ENCODE measurements at places on chromosomes 1 and 21.

DNA sequence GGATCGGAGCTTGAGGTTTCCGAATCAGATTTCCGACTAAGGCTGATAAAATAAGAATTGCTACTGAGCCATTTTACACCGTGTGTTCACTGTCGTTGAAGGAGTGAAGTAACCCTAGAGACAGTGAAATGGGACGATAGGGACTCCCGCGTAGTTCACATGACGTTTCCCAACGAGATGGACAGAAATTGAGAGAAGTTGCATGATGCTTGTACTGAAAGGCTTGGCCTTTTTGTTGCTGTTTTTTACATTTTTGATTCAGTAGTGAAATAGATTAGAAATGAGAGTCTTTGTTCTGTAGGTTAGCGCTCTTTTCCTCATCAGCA, 1.2 kb downstream of the KHDRBS1 start:
- no peak for DNase-seq

DNA sequence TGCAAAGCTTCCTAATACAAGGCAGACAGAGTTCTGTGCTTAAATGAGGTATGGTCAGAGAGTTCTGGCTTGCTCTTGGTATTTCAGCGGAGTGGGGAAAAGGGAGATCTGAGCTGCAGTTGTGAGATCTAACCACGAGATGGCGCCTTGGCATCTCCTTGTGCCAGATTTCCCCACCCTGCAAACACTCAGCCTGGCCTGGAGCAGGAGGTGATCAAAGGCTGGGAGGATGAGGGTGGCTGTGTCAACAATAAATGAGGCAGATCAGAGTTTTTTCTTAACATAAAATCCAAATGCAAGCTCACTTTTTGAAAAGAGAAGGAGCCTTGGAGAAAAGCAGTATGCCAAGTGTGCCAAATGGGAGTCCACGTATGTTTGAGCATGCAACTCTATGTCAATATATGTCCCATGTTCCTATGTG, 4.1 kb upstream of the TFAP2E start:
- peak; percentile 84 for DNase-seq

- DNase-seq: no peak
These were observed 55.6 kb upstream of the ACTRT2 start for GRCh38 chr1:2965676-2966075.

DNA sequence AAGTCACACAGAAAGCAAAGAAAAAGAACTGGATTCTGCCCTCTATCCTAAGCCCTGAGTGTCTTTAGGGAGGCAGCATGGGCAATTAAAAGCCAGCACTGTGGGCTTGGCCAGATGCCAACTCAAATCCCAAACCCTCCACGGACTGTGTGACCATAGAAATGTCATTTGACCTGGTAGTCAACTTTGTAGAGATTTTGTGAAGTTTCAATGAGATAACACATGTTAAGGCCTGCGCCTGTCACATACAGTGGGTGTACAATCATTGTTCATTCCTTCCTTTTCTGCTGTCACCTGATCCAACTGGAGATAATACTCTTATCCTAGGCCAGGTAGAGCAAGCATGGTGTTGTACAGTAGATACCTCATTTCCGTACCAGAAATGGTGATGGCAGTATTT, 54.2 kb downstream of the TMEM53 start:
- DNase-seq: no peak

- DNase-seq: no peak
These were observed 99.7 kb upstream of the KRTAP19-8 start for GRCh38 chr21:31137960-31138359.

DNA sequence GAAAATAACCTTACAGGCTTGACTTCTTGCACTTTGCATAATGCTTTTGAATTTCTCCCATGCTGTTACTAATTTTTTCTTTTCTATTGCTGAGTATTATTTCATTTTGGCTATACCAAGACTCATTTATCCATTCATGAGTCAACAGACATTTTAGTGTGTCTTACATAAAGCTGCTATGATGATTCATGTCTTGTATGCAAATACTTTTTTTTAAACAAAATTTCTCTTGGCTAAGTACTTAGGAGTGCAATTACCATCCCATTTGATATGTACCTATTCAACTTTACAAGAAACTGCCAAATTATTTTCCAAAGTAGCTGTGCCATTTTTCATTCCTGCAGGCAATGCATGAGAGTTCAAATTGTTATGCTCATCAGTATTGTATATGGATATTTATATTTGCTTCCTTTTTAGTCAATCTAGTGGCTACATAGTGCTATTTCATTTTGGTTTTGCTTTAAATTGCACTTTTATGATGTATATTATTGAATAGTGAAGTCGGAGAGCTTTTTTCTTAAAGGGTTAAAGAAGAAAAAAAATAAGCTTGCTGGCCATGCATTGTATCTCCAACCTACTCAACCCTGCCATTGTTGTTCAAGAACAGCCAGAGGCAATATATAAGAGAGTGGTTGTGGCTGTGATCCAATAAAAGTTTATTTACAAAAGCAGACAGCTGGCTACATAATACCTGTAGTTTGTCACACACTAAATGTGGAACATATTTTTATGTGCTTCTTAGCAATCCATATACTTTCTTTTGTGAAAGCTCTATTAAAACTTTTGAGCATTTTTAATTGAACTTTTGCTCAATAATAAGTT, 862.8 kb downstream of the KCNT2 start:
- DNase-seq: no peak

- DNase-seq: peak; percentile 57
These were observed 843.8 kb downstream of the USP25 start for GRCh38 chr21:16573578-16573977.

DNA sequence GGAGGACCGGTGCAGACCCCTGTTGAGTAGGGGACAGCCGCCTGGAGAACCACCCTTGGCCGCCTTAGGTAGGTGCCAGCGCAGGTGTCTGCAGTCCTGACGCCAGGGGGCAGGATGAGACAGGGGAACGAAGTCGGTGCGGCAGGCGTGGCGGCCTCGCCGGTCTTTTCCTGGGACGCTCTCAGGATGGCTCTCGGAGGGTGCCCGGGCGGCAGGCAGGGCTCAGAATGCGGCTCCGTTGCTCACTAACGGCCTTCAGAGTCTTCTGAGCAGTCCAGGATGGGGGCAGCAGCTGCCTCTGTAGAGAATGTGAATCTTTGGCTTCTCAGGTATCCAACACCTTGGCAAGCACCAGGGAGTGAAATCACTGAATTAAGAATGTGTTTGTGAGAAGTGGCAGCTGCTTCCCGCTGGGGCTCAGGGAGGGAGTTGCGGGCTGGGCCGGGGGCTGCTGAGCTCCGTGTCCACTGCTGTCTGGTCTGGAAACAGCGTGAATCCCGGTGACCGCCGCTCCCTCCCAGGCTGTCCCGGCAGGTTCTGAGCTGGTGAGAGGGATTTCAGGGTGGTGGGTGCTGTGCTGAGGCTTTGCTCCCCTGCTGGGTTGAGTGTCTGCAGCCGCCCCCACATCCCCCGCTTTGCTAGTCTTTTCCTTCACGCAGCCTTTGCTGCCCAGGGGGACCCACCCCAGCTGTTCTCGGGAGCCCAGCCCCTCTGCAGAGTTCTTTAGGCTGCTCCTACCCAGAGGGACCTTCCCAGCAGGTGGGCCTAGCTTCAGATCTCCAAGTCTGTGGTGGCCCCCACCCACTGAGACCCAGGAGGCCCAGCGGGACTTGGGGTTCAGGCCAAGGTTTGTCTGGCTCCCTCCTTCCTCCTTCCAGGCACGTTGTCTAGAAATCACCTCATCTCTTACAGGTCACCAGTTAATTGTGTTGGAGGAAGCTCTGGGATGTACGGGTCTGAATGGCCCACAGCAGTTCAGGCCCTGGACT, 11.1 kb upstream of the C1orf174 start:
- DNase-seq: peak; percentile 65

- no peak for DNase-seq
These were observed 343.0 kb downstream of the PCP4 start for GRCh38 chr21:40210251-40210650.

DNA sequence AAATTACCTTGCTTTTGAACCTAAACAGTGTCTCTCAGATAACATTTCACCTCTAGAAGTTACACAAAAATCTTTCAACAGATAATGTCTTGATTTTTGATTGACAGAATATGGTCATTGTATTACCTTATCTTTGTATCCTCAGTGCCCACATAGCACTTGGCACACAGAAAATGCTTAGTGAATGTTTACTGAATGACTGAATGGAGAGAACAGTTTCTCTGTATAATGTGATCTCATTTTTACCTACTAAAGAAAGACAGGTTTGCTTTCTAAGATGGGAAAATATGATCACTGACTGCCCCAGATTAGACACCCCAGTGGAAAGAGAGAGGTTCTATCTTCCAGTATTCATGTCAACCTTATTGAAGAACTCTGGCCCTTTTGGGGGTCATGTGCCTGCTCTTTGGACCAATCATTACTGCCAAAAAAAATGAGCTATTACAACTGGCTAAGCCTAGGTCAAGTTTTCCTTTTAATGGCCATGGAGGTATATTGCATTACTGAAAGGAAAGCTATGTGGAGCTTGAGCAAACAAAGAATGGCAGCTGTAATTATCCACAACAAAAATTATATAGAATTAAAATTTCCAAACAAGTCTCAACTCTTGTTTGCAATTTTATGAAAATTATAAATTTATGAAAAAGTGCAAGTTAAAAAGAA, 117.4 kb downstream of the MAGI3 start:
- DNase-seq: no peak
